ENCODE measurements at places on chromosomes 5 and 9.

GRCh38 chr5:133754575-133755169, 142.3 kb upstream of the FSTL4 start:
- DNase-seq: peak; percentile 61

- DNase-seq: no peak
These were observed 16.3 kb upstream of the KCNV2 start for GRCh38 chr9:2700909-2701550.

DNA sequence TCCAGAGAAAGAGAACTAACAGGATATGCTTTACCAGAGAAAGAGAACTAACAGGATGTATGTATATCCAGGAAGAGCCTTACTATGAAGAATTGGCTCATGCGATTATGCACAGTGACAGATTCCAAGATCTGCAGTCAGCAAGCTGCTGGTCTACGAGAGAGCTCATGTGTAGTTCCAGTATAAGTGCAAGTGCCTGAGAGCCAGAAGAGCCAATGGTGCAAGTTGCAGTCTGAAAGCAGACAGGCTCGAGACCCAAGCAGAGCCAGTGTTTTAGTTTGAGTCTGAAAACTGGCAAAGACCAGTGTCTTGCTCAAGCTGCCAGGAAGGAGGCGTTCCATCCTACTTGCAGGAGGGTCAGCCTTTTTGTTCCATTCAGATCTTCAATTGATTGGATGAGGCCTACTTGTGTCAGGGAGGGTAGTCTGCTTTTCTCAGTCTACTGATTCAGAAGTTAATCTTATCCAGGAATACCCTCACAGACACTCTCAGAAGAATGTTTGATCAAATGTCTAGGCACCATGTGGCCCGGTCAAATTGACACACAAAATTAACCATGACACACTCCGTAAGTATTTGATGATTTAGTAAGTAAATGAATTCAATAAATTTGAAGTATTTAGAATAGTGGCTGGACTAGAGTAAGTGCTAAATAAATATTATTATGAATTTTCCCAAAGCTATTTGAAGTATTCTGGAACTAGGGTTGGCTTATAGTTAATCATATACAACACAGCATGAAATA, 372.1 kb upstream of the SGCD start:
- no peak for DNase-seq

DNA sequence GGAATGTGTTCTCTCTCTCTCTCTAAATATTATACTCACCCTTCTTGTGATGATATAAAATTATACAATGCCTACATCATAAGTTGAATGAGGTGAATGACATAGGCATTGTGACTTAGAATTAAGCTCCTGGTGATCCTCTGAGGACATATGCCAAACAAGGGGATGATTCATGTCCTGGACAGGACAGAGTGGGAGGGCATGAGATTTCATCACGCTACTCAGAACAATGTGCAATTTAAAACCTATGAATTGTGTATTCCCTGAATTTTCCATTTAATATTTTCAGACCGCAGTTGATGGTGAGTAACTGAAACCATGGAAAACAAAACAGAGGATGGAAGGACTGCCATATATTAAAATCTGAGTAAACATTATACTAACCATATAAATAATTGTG, 782.2 kb upstream of the NUDT12 start:
- no peak for DNase-seq

GRCh38 chr5:117568622-117569021, 994.0 kb upstream of the SEMA6A start:
- DNase-seq: no peak

DNA sequence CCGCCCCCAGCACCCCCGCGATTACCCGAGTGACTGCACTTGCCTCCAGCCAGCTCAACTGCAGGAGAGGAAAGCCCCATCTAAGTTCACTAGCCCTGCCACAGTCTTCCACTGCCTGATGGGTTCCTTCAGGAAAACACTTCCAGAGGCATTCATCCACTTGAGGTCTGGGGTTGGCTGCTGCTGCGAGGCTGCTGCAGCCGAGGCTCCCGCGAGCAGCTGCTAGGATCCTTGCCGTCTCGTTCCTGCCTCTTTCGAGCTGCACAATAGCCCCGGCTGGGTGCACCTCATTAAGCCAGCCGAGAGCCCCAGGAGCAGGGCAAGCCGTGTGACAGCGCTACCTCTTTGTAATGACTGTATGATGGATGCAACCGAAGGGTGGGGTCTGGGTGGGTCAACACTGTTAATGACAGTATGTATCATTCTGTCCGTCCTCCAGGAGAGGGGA, 24.2 kb upstream of the ELAVL2 start:
- DNase-seq: no peak

- no peak for DNase-seq
These were observed 66.9 kb upstream of the PLPP1 start for GRCh38 chr5:55601628-55602027.

GRCh38 chr5:57626703-57627102, 144.1 kb upstream of the ACTBL2 start:
- DNase-seq: no peak

DNA sequence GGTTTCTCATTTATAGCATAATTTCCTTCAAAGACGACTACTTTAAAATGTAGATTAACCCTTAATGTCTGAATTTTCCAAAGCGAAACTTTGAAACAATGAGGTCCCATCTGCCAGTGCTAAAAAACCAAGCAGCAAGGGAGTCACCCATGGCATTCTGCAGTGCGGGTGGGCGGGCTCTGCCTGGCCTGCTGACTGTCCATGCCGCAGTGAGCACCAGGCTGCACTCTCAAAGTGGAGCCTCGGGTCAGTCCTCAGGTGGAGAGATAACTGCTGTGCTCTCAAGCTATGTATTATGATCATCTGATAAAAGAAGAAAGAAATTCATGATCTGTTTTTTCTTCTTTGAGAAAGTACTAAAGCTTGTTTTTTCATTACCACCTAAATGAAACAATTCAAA, 581.6 kb downstream of the CETN3 start:
- DNase-seq: no peak

GRCh38 chr5:32489791-32490562, 45.4 kb upstream of the ZFR start:
- peak; percentile 86 for DNase-seq

- no peak for DNase-seq
These were observed 216.3 kb downstream of the KIAA0825 start for GRCh38 chr5:94402096-94402495.

All from hematopoietic multipotent progenitor cell treated with erythropoietin and hydrocortisone succinate and interleukin-3 and kit ligand, for 4 days (in vitro differentiated cells).